Stimulated activated CD4-positive, alpha-beta T cell treated with anti-CD3 and anti-CD28 coated beads, Interleukin-2, amount 100 ng/mL, for 24 hours (primary cell): ENCODE measurements at places on chromosomes 5 and 9.

- DNase-seq, result no peak
These were observed 20.7 kb upstream of the JADE2 start for GRCh38 chr5:134504629-134505300.

DNA sequence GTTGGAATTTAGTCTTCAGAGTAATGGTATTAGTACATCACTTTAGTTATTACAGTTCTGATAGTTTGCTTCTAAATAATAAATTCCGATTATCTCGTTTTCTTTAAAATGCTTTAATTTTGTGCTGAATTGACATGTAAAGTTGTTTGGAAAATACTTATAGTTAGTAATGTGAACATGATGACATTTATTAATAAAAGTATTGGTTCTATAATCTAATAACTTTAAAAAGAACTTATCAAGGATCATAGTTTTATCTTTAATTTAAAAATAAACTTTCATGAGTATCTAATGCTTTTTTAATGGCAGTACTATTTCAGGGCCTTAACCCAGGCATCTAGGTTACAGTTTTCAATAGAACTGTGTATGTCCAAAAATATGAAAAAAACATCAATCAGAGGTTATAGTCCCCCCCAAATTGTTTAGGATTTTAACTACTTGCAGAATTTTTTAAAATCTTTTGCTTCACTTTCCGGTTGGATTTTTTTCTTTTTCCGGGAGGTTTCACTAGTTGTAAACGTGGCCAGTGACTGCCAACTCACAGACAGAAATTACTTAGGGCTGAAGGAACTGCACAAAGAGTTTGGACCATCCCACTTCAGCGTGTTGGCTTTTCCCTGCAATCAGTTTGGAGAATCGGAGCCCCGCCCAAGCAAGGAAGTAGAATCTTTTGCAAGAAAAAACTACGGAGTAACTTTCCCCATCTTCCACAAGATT, 680 bp downstream of the GPX8 start:
- no peak for DNase-seq

DNA sequence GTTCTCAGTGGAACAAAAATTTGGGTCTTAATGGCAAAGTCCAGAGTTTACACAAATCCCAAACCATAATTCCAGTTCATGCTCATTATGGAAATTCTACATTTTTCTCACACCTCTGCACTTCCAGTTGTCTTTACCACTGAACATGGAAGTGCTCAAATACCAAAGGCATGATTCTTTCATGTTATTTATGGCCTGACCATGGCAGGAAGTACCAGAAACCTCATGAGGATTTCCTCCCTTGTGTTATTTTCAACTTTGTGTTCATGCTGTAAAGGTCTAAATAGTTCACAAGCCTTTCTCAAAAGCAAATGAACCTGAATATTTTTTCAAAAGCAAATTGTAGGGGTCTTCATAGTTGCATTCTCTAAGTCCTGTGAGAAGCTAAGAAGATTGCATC, 82.0 kb upstream of the ITGA1 start:
- DNase-seq, result no peak

DNA sequence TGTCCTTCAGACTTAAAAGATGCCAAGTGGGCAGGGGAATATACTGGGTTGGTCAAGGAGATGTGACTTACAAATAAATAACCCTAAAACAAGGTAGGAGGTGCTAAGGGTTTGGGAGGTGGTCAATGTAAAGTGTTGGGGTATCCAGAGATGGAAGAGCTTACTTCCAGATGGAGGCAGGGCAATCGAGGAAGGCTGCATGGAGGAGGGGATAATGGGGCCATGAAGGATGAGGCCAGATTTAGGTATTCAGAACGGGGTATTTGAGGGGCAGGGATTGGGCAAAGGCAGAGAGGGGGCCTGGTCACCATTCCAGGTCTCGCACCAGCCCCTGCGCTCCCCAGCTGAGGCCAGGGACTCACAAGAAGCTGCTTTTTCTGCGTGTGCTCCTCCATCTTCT, 57.9 kb upstream of the FBXW11 start:
- no peak for DNase-seq

GRCh38 chr9:72394066-72394465, 29.1 kb upstream of the ZFAND5 start:
- DNase-seq, result no peak

GRCh38 chr5:83118471-83118870, 41.1 kb downstream of the XRCC4 start:
- no peak for DNase-seq

- DNase-seq, result peak; percentile 35
These were observed 66.9 kb upstream of the GLIS3 start for GRCh38 chr9:4366591-4367330.

- no peak for DNase-seq
These were observed 65.3 kb downstream of the SH3RF2 start for GRCh38 chr5:146001544-146002190.

DNA sequence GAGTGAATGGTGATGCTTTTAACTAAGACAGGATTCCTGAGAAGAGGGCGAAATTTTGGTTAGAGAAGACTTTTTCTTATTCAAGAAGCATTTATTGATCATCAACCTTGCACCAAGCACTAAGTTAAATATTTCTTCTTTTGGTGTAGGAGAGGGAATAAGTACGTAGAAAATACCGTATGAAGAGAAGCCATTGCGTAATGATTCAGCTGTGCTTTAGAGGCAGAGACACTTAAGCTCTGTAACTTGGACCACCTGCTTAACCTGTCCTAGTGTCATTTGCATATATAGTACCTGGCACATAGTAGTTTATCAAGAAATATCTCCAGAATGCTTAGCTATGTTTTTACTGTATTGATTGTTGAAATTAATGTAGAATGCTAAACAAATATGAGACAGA, 430.9 kb upstream of the ZNF608 start:
- no peak for DNase-seq

DNA sequence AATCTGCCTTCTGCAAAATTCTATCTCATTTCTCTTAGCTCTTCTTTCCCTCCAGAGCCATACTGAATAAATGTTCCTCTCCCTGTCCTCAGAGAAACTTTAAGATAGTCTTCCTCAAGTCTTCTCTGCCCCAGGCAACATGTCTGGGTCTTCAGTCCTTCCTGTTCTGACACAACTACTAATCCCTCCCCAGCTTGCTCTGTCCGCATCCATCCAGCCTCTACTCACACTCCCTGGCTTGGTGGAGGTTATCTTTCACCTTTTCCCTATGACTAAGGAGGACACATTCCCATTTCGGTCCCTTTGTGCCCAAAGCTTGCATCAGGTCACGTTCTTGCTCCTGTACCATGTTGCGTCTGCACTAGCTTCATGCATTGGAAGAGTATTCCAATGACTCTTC, 143.3 kb downstream of the TTLL11 start:
- DNase-seq, result no peak
